ENCODE measurements at places on chromosomes 11 and 22.

DNA sequence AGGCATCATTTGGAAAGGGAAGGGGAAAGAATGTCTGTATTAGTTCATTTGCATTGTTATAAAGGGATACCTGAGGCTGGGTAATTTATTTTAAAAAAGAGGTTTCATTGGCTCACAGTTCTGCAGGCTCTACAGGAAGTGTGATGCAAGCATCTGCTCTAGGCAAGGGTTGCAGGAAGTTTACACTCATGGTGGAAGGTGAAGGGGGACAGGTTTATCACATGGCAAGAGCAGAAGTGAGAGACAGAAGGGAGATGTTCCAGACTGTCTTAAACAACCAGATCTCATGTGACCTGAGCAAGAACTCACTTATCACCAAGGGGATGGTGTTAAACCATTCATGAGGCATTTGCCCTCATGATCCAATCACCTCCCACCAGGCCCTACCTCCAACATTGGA lies 90.6 kb downstream of the CCDC83 start:
- no peaks in the 10 kb centered on the region for H3K27me3 ChIP-seq
- H3K36me3 ChIP-seq, result no peaks in the 10 kb centered on the region

- H3K27ac ChIP-seq, result no peak overlapping the region
- no peaks in the 10 kb centered on the region for H3K36me3 ChIP-seq
- no peaks in the 10 kb centered on the region for H3K4me1 ChIP-seq
- H3K4me3 ChIP-seq, result no peak overlapping the region
- H3K27me3 ChIP-seq, result no peaks in the 10 kb centered on the region
These were observed 29.1 kb upstream of the RFPL3 start for GRCh38 chr22:32328306-32329201.

DNA sequence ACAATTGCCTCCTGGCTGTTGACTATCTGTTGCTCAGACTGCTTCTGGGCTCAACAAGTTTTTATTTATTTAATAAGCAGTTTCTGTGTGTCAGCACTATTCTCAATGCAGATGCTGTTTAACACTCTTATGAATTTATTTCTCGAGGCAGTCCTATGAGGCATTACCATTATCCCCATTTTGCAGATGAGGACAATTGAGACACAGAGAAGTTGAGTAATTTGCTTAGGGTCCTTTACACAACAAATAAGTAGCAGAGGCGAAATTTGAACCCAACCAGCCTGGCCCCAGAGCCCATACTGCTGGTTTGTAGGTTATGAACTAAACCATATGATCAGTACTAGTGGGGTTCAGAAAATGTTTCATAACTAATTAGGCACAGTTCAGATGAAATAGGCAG lies 58.7 kb downstream of the APIP start:
- no peaks in the 10 kb centered on the region for H3K4me1 ChIP-seq
- DNase-seq, result no peak
- no peaks in the 10 kb centered on the region for H3K27me3 ChIP-seq
- H3K36me3 ChIP-seq, result no peaks in the 10 kb centered on the region
- H3K4me3 ChIP-seq, result no peak overlapping the region

DNA sequence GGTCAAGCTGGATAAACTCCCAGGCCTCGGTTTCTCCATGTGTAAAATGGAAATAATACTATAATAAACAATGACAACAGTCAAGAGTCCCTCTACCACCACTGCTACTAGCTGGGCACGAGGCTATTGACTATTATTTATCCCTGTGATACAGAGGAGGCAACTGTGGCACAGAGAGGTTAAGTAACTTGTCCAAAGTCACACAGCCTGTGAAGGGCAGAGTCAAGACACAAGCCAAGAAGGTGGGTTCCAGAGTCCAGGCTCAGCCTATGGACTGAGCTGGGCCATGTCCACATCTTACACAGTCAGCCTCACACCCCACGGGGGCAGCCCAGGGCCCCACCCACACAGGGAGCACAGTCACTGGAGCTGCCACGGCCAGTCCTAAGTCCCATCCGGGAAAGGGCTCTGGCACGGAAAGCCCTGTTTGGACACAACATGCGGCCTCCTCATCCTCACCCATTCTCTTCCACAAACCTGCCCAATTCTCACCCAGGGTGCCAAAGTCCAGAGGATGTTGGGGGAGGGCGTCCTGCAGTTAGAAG lies 384.0 kb downstream of the SHANK2 start:
- no peaks in the 10 kb centered on the region for H3K27me3 ChIP-seq
- H3K4me1 ChIP-seq, result no peaks in the 10 kb centered on the region
- H3K36me3 ChIP-seq, result no peaks in the 10 kb centered on the region
- H3K4me3 ChIP-seq, result no peak overlapping the region

GRCh38 chr11:57196596-57196995 lies 14.8 kb downstream of the LRRC55 start:
- DNase-seq, result no peak
- no peak overlapping the region for H3K27ac ChIP-seq
- H3K36me3 ChIP-seq, result no peaks in the 10 kb centered on the region
- no peaks in the 10 kb centered on the region for H3K27me3 ChIP-seq
- H3K4me1 ChIP-seq, result no peaks in the 10 kb centered on the region

GRCh38 chr11:110973401-110973980 lies 261.3 kb upstream of the ARHGAP20 start:
- DNase-seq, result no peak
- no peak overlapping the region for H3K27ac ChIP-seq
- H3K27me3 ChIP-seq, result no peaks in the 10 kb centered on the region
- H3K4me1 ChIP-seq, result peaks cover 2% of the 10 kb centered on the region

DNA sequence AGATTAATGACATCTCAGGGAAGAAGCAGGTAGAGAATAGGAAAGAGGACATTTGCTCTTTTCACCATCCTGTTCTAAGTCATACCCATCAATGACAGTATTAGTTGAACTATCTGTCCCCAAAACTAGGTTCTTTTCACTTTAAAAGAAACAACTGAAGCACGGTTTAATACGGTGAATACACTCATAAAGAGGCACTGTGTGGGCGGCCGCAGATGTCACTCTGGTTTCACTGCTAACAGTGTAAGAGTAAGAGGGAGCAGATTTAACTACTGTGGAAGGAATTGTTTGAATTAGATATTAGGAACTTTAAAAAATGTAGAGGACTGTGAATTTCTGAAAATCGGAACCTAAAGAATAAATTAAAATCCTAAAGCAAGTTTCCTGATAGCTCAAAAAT lies 49.5 kb downstream of the VSIG10L2 start:
- H3K4me1 ChIP-seq, result no peaks in the 10 kb centered on the region
- H3K36me3 ChIP-seq, result no peaks in the 10 kb centered on the region
- no peak overlapping the region for H3K4me3 ChIP-seq
- H3K27ac ChIP-seq, result no peak overlapping the region
- DNase-seq, result no peak

DNA sequence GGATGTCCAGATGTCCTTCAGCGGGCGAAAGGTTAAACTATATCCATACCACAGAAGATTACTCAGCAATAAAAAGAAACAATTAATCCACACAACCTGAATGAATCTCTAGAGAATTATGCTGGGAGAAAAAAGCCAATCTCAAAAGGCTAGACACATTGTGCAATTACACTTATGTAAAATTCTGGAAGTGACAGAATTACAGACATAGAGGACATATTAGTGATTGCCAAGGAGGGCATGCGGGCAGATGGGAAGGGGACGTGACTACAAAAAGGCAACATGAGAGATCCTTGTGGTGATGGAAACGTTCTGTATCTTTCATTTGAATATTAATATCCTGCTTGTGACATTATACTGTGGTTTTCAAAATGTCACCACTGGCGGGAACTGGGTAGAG lies 103.5 kb upstream of the BMAL1 start:
- no peaks in the 10 kb centered on the region for H3K27me3 ChIP-seq
- H3K4me3 ChIP-seq, result no peak overlapping the region

- DNase-seq, result no peak
- H3K27me3 ChIP-seq, result no peaks in the 10 kb centered on the region
- H3K4me3 ChIP-seq, result no peak overlapping the region
- H3K4me1 ChIP-seq, result no peaks in the 10 kb centered on the region
- no peaks in the 10 kb centered on the region for H3K36me3 ChIP-seq
These were observed 382.6 kb downstream of the OPCML start for GRCh38 chr11:133149698-133150097.

DNA sequence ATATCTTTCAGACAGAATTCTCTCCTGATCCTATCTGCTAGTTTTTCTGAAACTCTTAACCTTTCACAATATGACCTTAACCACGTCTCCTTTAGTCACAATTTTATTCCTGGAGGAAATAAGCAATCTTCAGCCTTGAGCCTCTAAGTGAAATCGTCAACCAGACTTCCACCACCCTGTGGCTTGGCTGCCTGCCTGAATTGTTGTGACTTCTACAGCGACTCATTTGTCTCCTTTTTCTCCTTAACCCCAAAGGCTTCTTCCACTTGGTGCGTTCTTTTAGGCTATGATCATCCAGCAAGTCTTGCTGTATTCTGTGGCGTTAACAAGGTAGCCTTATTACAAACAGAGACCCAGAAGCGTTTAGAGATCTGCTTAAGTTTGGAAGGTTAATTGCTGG lies 535.1 kb upstream of the ARHGAP42 start:
- H3K27ac ChIP-seq, result no peak overlapping the region
- DNase-seq, result no peak
- no peak overlapping the region for H3K4me3 ChIP-seq
- H3K36me3 ChIP-seq, result no peaks in the 10 kb centered on the region

DNA sequence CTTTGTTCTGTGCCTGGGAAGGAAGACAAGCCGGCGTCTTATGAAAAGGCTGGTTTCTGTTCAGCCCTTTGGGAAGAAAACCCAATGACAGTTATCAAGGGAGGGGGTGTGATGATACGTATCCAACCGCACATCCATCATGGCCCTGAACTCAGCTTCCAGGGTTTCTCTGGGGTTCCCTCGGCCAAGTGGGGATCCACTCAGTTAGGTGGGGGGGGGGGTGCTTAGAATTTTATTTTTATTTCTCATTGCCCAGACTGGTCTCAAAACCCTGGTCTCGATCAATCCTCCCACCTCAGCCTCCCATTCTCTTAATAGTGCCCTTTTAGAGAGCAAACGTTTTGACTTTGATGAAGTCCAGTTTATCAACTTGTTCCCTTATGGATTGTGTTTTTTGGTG lies 25.7 kb downstream of the KCNQ1 start:
- no peaks in the 10 kb centered on the region for H3K36me3 ChIP-seq
- no peak overlapping the region for H3K27ac ChIP-seq
- H3K4me3 ChIP-seq, result no peak overlapping the region

DNA sequence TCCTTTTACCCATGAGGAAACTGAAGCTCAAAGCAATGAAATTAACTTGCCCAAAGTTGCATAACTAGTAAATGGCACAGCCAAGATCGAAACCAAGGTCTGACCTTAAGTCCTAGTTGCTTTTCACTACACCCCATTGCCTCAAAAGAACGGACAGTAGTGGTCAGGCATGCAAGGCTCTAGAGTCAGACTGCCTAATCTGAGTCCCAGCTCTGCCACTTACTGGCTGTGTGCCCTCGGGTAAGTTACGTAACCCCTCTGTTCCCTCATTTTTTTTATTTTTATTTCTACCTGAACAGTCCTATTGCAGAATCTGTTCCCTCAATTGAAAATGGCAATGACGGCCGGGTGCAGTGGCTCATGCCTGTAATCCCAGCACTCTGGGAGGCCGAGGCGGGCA lies 9.6 kb downstream of the CYB561A3 start:
- no peak for DNase-seq
- H3K27ac ChIP-seq, result no peak overlapping the region
- H3K36me3 ChIP-seq, result peaks cover 2% of the 10 kb centered on the region

GRCh38 chr11:65487467-65488272 lies 11.2 kb upstream of the MALAT1 start:
- no peak overlapping the region for H3K27ac ChIP-seq
- H3K4me1 ChIP-seq, result peaks cover 43% of the 10 kb centered on the region
- no peaks in the 10 kb centered on the region for H3K36me3 ChIP-seq
- no peak overlapping the region for H3K4me3 ChIP-seq
- DNase-seq, result peak; percentile 66

DNA sequence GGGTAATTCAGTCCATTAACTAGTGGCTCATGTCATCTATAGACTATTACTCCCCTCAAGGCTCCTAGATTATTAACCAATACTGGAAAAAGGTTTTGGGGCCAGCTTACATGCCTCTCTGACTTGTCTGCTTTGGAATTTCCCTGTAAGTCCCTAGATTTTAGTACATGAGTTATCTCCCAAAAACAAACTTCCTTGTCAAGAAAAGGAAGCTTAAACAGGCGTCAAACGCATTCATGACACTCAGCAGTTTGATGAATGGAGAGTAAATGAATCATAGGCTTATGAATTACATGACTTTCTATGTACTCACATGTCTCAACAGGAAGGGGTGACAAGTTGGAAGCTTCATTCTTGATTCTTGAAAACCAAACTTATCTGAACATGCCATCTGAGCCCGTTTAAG lies 70.8 kb downstream of the BLID start:
- H3K36me3 ChIP-seq, result no peaks in the 10 kb centered on the region
- H3K4me3 ChIP-seq, result no peak overlapping the region
- no peaks in the 10 kb centered on the region for H3K27me3 ChIP-seq
- no peak for DNase-seq

GRCh38 chr22:49228431-49229037 lies 599.1 kb downstream of the BRD1 start:
- no peaks in the 10 kb centered on the region for H3K27me3 ChIP-seq
- no peak overlapping the region for H3K4me3 ChIP-seq
- DNase-seq, result no peak
- H3K4me1 ChIP-seq, result no peaks in the 10 kb centered on the region
- H3K36me3 ChIP-seq, result no peaks in the 10 kb centered on the region

DNA sequence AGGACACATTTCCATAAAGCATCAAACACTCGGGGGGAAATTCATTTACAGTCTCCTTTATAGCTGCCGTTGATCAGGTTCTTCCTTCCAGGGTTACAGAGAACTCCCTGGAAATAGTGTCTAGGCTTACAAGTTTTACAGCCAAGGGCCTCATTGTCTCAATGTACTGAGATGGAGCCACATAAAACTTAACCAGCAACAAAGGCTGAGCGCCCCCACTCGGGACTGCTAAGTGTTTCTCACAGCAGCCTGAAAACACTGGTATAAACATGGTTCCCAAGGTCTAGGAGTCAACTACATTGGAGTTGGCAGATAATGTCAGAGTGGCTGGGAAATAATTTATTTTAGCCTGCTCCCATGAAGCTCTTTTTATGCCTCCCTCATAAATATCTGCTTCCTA lies 686.2 kb downstream of the OPCML start:
- H3K36me3 ChIP-seq, result no peaks in the 10 kb centered on the region
- H3K4me1 ChIP-seq, result no peaks in the 10 kb centered on the region
- H3K27ac ChIP-seq, result no peak overlapping the region
- no peak overlapping the region for H3K4me3 ChIP-seq

GRCh38 chr11:20248121-20248772 lies 88.0 kb upstream of the DBX1 start:
- no peak overlapping the region for H3K27ac ChIP-seq
- H3K4me1 ChIP-seq, result no peaks in the 10 kb centered on the region
- H3K4me3 ChIP-seq, result no peak overlapping the region

Data from B cell (primary cell).